ENCODE measurements at places on chromosomes 7 and 10.
A peak's percentile ranks its signal among the peaks of the same experiment; 100 is the strongest.

- DNase-seq: no peak
These were observed 304.4 kb downstream of the HDAC9 start for GRCh38 chr7:18799899-18800298.

DNA sequence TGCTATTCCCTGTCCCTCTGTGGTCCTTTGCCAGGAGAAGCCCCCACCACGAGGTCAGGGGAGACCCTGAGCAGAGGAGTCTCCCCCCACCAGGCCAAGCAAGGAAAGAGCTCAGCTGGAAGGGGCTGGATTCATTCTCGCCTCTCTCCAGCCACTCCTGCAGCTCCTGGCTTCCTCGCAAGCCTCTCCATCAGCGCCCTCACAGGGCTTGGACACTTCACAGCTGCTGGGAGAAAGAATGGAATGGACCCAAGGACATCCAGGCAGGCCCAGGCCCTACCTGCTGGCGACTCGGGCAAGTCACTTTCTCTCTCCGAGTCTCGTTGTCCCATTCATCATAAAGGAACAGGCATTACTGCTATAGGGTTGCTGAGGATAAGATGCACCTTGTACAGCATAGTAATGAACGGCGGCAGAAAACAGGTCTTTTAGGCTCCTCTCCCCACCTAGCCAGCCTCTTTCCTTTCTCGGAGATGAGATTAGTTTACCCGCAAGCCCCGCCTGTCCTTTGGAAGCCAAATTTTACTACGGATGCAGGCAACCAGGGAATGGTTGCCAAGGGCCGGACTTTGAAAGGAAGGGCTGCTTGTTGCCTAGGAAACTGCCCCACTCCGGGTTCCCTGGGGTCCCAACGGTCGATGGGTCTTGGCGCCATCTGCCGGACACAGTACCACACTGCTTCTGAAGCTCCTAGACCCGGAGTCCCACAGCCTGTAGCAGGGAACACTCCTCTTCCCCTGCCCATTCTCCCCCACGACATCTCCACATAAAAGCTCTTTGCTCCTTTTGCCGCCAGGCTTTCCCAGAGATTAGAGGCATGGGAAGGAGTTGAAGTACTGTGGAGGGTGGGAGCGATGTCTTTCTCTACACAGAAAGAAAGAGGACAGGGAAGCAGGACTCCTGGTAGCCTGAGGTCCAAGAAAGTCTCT is 22.3 kb downstream of the IMPDH1 start:
- DNase-seq: no peak

DNA sequence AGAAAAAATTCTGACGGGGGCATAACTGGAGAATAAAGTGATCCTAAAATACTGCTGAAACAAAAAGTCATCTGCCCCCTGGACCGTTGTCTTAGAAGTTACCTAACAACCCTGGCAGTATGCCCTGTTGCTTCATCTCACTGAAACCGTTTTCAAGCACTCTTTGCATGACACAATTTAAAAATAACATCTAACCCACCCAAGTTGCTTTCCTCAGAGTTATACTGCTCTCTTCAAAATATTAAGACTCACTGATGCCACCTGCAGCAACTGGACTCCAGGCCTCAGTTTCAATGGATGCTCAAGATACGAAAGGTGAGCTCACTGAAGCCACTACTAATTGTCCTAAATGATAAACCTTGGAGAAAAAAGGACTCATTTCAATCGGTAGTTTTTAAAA is 57.4 kb downstream of the CDK6 start:
- DNase-seq: peak; percentile 83

GRCh38 chr7:157250605-157251228 is 86.1 kb upstream of the DNAJB6 start:
- no peak for DNase-seq

DNA sequence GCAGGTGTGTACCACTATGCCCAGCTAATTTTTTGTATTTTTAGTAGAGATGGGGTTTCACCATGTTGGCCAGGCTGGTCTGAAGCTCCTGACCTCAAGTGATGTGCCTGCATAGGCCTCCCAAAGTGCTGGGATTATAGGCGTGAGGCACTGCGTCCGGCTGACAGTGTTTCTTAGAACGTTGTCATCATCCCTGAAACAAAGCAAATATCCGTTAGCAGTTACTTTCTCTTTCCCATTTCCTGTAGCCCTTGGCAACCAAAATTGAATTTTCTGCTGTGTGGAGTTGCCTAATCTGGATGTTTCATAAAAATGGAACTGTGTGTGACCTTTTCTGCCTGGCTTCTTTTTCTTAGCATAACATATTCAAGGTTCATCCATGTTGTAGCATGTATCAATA is 22.4 kb downstream of the ZNF33A start:
- DNase-seq: no peak

DNA sequence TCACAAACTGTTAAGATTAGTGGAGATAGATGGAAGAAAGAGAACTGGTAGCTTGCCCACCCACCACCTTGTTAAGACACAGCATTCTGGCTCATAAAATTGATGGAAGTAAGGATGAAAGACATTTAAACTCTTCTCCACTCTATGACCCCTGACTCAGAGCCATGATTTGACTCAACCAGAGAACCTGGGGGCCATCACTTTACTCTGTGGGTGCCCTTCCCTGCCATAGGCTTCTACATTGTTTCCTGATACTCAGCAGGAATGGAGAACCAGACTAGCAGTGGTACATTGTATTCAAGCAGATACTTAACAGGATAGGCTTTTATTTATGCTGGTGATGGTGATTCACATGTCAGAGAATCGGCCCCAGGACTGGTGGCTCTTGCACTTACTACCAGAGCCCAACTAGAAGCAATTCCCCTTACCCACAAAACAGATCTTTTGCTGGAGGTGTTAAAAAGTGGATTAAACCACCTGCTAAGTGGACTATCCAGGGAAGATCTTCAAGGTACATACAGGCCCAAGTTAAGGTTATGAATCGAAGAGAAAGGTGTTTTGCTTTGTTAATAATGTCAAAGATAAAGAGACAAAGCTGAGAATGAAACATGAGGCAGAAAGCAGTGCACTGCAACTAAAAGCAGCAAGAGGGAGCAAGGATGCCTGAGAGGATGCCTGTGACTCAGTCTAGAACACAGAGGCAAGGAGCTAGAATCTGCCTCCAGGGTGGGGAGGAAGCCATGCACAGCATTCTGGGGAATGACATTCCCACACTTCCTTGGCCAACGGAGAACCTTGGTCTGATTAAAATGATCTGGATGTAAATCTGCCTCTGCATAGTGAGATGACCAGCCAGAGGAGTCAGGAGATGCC is 36.0 kb upstream of the GLI3 start:
- no peak for DNase-seq

- DNase-seq: no peak
These were observed 76.9 kb downstream of the LRRC4 start for GRCh38 chr7:127954357-127954748.

DNA sequence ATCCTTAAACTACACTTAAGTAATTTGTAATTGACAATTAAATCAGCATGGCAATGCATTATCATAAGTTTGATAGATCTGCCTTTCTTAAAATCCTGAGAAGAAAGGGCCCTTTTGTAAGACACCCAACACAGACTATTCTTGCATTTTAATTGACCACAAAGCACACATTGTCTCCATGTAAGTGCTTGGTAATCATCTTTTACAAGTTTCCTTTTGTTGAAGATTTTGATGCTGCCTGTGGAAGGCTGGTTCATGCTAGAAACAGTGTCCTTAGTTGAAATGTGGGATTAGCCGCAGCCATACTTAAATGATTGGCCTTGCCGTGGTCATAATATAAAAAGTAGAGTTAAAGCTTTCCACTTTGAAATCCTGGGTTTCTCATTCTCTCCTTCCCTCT is 32.3 kb upstream of the CELF2 start:
- no peak for DNase-seq

DNA sequence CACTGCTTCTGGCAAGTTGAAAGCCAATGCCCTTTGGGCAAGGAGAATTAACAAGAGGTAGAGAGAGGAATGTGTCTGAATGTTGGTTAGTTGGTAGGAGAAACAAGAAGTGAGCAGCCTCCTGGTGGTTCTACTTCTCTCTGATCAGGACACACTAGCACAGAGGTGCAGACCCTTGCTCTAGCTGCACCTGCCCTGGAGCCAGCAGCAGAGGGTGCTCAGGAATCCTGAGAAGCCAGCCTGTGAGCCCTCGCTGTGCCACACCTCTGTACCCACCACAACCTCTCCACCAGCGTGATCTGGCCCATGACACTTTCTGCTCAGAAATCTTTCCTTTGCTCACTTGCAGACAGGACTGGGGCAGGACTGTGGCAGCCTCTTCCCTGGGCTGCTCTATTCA is 364.7 kb downstream of the RPS24 start:
- DNase-seq: no peak

- DNase-seq: no peak
These were observed 42.2 kb upstream of the HSPB1 start for GRCh38 chr7:76260171-76260703.

GRCh38 chr10:129123428-129123827 is 343.6 kb upstream of the MGMT start:
- DNase-seq: no peak

GRCh38 chr7:120028636-120029035 is 244.3 kb upstream of the KCND2 start:
- DNase-seq: no peak

GRCh38 chr10:96555330-96555729 is 31.5 kb downstream of the TM9SF3 start:
- no peak for DNase-seq

DNA sequence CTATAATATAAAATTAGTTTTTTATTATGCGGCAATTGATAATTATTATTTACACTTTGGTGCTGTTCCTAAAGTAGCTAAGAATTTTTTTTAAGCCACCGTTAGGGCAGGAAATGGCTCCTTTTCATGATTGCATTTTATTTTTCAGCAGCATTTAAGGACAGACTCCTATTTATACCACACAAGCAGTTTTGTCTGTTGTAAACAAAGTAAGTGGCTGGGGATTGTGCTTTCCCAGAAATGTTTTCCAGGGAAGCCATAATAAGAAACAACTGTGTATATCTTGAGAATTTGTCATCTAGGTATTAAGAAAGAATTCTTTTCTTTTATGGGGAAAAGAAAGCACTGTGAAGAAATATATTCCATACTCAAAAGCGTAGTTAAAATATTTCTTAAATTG is 232.0 kb downstream of the VTI1A start:
- no peak for DNase-seq

DNA sequence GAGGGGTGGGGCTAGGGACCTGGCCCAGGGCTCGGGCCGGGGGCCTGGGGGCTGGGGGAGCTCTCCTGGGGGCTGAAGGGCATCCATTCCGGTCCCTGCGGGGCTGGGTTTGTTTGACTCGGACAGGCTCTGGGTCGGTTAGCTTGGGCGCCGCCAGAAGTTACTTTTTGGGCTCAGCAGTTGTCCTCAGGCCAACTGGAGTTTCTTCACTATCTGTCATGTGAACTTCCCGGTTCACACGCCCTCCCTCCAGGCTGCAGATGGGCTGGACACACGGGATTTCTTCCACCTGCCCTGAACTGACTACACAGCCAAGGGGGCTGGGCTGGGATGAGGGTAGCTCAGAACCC is 3.8 kb downstream of the SLC4A2 start:
- no peak for DNase-seq

- peak; percentile 40 for DNase-seq
These were observed 73.4 kb upstream of the ZNF722 start for GRCh38 chr7:63925262-63925625.

DNA sequence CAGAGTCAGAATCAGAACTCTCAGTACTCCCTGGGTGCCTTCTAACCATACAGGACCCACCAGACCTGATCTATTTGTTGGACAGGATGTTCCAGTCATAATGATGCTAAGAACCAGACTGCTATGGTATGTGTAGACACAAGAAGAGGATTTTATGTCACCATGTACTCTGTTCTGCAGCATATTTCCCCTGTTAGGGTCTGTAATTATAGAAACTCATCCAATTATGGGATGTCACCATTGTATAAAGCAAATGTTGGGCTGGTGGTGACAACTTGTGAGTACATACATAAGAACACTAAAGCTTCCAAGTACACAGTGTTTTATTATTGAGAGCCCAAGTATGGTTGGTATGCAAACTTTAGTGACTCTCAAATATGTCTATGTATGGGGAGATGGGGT is 67.1 kb upstream of the AGBL3 start:
- DNase-seq: no peak

DNA sequence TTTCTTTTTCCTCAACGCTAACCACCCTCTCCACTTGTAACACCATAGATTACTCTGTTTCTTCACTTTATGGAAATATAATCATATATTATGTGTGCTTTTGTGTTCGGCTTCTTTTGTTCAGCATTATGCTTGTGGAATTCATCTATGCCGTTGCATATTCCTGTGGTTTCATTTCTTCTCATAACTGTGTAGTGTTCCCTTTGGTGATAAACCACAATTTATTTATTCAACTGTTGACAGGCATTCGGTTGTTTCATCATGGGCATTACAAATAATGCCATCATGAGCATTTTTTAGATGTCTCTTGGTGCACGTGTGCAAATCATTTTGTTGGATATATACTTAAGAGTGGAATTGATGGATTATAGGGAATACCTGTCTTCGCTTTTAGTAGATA is 12.1 kb downstream of the AVL9 start:
- no peak for DNase-seq

DNA sequence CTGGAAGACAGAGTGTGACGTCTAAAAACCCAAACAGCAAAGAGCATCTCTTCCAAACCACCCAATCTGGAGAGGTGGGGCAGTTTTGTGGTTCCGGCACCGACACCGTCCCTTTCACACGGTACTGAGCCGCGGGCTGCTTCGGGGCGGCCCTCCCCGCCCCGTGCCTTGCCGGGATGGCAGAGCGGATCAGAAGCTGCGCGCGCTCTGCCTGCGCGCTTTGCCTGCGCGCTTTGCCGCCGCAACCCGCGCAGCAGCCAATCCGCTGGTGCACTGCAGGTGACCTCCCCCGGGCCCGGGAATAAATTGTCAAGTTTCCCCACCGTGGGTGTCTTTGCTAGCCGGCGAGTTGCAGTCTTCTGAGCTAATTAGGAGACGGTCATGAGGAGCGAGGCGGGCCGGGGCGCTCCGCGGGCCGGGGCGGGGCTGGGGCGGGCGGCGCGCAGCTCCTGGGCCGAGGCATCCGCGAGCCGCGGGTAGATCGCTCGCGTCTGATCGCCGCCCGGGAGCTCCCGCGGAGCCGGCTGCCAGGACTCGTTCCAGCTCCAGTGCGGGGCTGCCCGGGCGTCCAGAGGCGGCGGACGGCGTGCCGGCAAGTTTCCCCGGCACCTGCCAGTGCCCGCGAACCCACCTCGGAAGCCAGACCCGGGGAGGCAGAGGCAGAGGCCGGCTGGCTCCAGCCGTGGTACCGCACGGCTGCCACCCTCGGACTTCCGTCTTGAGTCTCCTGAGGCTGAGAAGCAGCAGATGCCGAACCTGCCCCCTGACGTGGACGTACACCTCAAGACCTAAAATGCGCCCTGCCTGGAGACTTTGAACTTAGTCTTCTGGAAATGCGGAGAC is 536.0 kb upstream of the GALNT17 start:
- no peak for DNase-seq

- DNase-seq: no peak
These were observed 137.5 kb downstream of the ZNF365 start for GRCh38 chr10:62511656-62512055.

Measured in GF-D8 (cell line).